Stimulated activated CD4-positive, alpha-beta T cell treated with anti-CD3 and anti-CD28 coated beads, Interleukin-4, amount 100 ng/mL, for 1 hour (primary cell): ENCODE measurements at places on chromosomes 2 and 18.
A peak's percentile ranks its signal among the peaks of the same experiment; 100 is the strongest.

DNA sequence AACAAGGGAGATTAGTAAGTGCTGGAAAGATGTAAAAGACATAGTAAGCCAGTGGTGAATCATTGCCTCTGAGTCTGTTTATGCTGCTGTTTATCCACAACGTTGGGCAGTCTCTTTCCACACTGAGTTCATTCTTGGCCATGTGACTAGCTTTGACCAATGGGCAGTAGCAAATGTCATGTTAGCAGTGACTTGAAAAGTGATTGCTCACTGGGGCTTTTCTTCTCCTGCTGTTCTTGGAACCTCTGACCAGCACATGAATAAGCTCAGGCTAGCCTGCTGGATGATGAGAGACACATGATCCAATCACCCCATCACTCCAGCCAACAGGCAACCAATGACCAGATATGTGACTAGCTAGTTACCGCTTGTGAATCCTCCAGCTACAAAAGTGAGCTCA is 360.4 kb downstream of the SLC4A3 start:
- no peak for DNase-seq

GRCh38 chr2:28901841-28902240 is 7.4 kb downstream of the WDR43 start:
- DNase-seq, result no peak

- no peak for DNase-seq
These were observed 95.7 kb downstream of the CDC42EP3 start for GRCh38 chr2:37575780-37576179.

DNA sequence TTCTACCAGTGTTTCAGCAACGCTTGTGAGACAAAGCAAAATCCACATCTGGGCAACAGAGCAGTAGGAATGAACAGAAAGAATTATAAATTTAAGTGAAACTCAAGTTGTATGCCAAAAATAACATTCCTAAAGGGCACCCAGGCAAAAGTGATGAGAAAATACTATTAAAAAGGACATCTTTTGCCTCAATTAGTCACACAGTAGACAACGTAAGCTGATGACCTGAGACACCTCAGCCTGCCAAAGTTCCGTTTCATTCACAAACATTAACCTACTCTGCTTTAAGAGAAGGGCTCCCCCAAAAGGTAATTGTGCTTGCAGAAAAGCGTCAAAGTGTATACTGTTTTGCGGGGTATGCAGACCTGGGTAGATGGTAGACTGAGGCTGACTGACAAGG is 7.2 kb downstream of the HDLBP start:
- no peak for DNase-seq

- DNase-seq, result no peak
These were observed 312.4 kb downstream of the METTL4 start for GRCh38 chr18:2258954-2259353.

GRCh38 chr2:237919593-237919992 is 47.2 kb upstream of the UBE2F start:
- DNase-seq, result no peak

GRCh38 chr18:75141734-75142133 is 67.2 kb downstream of the PTGR3 start:
- DNase-seq, result no peak

DNA sequence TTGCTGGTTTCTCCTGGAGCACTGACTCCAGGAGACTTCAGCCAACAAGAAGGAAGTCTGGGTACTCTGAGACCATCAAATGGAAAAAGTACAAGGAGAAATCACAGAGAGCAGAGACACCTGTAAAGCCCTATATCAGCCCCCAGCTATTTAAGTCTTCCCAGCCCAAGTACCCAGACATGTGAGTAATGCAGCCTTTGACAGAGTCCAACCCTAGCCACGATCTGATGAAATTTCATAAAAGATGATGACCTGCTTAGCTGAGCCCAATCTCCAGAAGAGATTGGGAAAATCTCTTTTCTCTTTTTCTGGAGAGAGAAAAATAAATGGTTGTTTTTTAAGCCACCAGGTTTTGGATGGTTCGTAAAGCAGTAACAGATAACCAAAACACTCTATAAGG is 196.6 kb downstream of the NBAS start:
- no peak for DNase-seq

GRCh38 chr2:201820383-201821007 is 14.2 kb downstream of the CDK15 start:
- no peak for DNase-seq

- no peak for DNase-seq
These were observed 198.7 kb downstream of the SPP2 start for GRCh38 chr2:234249034-234249735.

DNA sequence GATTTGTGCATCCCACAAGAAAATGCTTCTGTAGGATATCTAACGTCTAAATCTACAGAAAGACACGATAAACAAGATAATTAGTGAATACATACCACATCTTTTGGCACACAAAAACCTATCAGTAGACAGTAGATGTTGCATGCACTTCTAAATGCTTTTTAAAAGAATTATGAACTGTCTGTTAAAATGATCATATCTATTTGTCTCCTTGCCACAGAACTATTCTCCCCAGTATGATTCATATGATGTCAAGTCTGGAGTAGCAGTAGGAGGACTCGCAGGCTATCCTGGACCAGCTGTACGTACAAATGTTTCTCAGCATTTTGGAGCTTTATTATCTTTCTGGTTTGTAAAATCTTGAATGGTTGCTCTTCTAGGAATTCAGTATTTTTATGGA is 12.7 kb downstream of the COL3A1 start:
- no peak for DNase-seq

- no peak for DNase-seq
These were observed 79.8 kb upstream of the SESTD1 start for GRCh38 chr2:179344280-179344964.

DNA sequence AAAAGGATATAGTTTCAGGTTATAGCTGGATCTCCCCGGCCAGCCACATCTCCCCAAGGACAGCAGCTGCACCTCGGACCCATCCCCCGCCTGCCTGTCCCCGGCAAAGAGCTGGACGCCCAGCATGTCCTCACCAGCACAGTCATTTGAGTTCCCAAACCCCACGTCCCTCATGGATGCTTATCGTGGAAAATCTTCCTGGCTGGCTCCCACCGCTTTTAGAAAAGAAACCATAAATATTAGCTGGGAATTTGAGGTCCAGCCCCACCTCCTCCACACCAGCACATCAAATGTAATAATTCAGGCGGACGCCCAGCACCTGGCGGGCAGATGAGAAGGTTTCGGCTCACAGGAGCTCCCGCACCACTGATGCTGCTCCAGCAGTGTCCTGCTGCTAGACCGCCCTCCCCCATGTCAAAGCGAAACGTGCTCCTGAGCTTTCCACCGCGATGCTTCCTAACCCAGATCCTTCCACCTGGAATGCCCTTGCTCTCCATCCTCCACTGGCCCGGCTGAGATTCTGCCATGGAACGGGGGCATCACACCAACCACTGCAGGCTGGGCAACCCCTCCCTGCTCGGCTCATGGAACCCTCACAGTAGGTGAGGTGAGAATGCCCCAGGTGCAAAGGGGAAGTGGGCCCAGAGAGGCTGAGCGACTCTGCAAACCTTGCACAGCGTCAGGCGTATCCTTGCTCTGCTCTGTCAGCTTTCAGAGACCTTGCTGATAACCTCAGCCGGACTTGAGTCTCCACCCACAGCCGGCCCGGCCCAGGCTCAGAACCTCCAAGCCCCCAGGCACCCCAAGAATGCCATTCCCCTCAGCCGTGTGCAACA is 71.5 kb upstream of the GPC1 start:
- no peak for DNase-seq

- DNase-seq, result no peak
These were observed 53.2 kb downstream of the CIB4 start for GRCh38 chr2:26587994-26588393.

- no peak for DNase-seq
These were observed 12.2 kb upstream of the EFHD1 start for GRCh38 chr2:232621186-232621585.

DNA sequence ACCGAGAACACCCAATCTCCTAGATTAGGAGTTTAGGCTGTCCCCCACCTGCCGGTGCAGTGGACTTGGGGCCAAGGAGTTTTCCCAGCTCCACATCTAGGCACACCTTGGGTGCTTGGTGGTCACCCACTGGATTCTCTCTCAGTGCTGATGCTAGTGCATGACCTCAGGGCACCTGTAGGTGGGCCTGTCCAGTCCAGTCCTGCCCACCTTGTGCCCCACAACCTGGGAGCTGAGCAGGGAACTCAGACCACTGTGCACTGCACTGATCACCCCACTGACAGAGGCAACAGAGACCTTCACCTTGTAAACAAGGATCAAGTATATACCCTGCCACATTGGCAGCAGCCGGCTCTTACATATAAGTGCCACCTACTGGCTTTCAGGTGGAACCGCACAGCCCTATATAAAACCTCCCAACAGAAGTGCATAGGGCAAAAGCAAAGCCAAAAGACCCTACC is 12.7 kb upstream of the CDH19 start:
- no peak for DNase-seq

- peak; percentile 62 for DNase-seq
These were observed 3.3 kb upstream of the HJURP start for GRCh38 chr2:233857511-233858141.

- DNase-seq, result no peak
These were observed 1228.9 kb downstream of the CNTNAP5 start for GRCh38 chr2:125254010-125254409.

GRCh38 chr2:12539776-12540562 is 176.8 kb upstream of the TRIB2 start:
- no peak for DNase-seq

- peak; percentile 28 for DNase-seq
These were observed 326.2 kb upstream of the SOX11 start for GRCh38 chr2:5365871-5366461.

DNA sequence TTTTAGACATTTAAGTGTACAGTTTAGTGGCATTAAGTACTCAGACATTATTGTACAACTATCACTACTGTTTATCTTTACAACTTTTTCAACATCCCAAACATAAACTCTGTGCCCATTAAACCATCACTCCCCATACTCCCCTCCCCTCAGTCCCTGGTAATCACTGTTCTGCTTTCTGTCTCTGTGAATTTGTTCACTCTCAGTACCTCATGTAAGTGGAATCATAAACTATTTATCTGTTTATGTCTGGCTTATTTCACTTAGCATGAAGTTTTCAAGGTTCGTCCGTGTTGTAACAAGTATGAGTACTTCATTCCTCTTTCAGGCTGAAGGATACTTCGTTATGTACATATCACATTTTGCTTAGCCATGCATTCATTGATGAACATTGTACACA is 9.8 kb upstream of the RUFY4 start:
- no peak for DNase-seq

DNA sequence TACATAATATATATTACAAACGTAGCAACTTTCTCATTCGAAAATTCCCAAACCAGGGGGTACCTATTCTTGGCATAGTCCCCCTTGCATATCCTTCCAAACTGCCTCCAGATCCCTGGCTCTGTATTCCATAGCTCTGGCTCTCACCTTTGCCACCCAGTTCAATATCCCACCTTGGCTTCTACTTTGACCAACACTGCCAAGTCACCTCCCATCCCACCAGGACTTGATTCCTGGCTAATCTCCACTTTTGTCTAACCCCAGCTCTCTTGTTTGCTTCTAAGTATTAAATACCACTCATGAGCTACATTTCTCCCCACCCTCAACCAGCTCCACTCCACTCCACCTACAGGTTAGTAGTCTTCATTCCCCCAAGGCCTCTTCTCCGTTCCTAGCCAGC is 103.2 kb upstream of the WDR75 start:
- DNase-seq, result no peak

DNA sequence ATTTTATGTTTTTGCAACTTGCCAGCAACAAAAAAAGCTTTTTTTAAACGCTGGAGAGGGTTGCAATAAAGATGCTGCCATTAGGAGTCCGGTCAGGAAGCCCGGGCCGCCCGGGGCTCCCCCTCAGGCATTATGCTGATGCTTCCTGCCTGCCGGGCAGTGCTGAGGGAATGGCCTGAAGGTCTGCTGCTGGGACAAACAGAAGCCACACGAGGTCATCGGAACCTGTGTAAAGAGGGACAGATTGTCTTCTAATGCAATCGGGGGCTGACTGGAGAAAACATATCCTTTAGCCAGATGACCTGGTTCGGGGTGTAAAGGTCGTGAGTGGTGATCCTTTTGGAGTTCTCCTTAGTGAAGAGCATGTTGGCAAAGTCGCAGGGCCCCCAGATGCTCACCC is 2.3 kb downstream of the IMPA2 start:
- DNase-seq, result no peak

GRCh38 chr18:55688030-55688429 is 100.0 kb upstream of the TCF4 start:
- no peak for DNase-seq

GRCh38 chr2:43325107-43325811 is 98.9 kb upstream of the ZFP36L2 start:
- no peak for DNase-seq

DNA sequence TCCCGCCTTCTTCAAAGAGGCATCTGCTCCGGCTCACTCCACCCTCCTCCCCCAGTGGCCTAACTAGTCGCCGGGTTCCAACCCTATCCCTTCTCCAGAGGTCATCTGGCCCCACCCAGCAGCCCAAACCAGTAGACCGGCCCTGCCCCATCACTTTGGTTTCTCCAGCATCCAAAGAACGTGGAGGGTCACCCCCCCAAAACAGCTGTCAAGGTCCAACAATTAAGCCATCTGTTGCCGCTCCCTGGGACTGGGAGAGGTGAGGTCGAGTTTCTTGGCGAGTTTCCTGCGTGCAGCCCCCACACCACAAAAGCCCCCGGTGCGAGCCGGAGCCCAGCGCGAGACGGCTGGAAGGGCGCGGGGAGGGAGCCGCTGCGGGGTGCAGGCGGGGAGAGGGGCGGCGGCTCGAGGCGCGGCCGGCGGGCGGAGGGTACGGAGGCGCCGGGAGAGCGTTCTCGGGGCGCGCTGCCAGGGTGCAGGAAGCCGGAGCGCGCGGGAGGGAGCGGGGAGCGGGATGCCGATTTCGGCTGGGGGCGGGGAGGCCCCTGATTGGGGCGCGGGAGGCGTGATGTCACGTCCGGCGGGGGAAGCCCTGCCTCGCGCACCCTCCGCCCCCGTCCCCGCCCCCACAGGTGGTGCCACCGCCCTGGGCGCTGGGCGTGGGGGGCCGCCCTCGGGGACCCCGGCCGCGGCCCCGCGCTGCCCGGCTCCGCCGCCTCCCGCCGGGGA is 571 bp upstream of the GPC1 start:
- DNase-seq, result peak; percentile 84

DNA sequence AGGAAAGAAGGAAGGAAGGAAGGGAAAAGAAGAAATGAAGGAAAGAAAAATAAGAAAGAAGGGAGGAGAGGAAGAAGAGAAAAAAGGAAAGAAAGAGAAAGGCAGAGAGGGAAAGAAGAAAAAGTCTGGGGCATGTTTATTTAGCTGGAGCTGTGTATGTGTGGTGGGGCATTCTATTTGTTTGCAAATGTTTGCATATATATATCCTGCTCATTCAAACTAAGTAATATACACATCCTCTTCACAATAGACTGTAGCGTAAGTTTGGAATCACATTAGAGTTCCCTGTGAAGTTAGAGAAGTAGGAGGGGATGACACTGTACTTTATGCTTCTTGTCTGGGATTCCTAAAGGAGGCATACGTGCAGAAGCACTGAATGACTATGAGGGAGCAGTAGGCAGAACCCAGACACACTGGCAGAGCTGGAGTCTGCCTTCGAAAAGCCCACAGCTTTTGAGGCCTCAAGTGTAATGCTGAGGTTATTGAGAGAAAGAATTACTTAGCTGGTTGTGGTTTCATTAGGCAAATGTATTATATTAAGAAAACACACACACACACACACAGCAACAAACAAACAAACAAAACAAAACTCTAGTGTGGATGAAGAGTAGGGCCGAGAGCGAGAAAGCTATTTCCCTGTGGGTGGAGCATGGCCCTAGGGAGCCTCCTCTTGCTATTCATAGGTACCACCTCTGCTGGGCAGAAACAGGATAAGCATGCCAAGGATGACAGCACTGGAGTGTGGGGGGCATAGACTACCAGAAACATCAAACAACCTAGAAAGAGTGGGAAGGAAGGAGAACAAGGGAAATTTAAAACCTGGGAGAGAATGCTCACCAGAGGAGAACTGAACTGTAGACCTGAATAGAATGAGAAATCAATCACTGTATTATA is 905.1 kb upstream of the NXPH2 start:
- no peak for DNase-seq
